Fibroblast of lung (primary cell): ENCODE measurements at places on chromosomes 6 and 20. TPM values are rescaled to one million over a fixed set of nuclear protein-coding genes. Genes with fewer than 3 reads are reported as not detected.

DNA sequence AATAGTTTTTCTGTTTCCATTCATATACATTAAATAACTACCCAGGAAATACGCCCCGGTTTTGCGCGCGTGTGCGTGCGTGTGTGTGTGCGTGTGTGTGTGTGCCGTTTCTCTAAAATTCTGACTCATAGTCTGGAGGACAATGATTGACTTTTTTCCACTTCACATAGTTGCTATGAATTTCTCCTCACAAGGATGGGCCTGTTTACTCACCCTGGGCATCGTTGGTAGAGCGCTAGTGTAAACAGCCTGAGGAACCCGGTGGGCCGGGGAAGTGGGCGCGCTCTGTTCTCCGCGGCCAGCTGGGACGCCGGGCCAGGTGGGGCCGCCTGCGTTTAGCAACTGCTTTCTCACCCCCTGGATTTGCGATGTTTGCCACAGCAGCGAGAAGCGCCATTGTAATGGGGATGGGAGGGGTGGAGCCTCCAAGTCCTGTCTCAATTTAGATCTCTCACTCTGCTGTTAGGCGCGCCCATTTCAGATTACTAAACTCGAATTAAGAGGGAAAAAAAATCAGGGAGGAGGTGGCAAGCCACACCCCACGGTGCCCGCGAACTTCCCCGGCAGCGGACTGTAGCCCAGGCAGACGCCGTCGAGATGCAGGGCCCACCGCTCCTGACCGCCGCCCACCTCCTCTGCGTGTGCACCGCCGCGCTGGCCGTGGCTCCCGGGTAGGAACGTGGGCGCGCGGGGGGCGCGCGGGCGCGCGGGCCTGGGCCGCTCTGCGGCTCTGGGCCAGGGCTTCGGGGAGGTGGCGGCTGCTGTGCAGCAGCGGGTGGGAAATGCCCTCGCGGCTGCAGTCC is at the start of gene CD109:
TSS of gene CD109 (plus strand) at position 585 of the 803 bp plus-strand sequence. CDS start at position 598, 13 bp downstream.
- H3K4me3 ChIP-seq: peak within 1 kb of the TSS; percentile 64
- H3K36me3 ChIP-seq: no peaks in the 10 kb centered on the region
- H3K27me3 ChIP-seq: no peaks in the 10 kb centered on the region
- DNase-seq: peak; percentile 77
- peaks cover 11% of the 10 kb centered on the region for H3K4me1 ChIP-seq

- no peak overlapping the region for H3K4me3 ChIP-seq
- no peaks in the 10 kb centered on the region for H3K4me1 ChIP-seq
- no peaks in the 10 kb centered on the region for H3K36me3 ChIP-seq
- no peaks in the 10 kb centered on the region for H3K27me3 ChIP-seq
- DNase-seq: no peak
Measured at GRCh38 chr20:6783752-6784151, 16.3 kb downstream of the BMP2 start.

Gene SASH1
- polyA plus RNA-seq: 23.7 and 44.6 TPM in 2 replicates

DNA sequence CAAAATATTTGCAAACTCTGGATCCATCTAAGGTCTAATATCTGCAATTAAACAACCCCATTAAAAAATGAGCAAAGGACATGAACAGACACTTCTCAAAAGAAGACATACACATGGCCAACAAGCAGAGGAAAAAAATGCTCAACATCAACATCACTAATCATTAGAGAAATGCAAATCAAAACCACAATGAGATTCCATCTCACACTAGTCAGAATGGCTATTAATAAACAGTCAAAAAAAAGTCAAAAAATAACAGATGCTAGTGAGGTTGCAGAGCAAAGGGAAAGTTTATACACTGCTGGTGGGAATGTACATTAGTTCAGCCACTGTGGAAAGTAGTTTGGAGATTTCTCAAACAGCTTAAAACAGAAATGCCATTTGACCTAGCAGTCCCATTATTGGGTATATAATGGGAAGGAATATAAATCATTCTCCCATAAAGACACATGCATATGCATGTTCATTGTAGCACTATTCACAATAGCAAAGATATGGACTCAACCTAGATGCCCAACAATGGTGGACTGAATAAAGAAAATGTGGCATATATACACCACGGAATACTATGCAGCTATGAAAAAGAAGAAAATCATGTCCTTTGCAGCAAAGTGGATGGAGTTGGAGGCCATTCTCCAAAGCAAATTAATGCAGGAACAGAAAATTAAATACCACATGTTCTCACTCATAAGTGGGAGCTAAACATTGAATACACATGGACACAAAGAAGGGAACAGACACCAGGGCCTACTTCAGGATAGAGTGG is 9.1 kb downstream of the ZNFX1 start:
- H3K4me1 ChIP-seq: peaks cover 7% of the 10 kb centered on the region
- H3K36me3 ChIP-seq: peaks cover 9% of the 10 kb centered on the region
- DNase-seq: peak; percentile 82
- no peaks in the 10 kb centered on the region for H3K27me3 ChIP-seq
- H3K4me3 ChIP-seq: peak overlapping the region; percentile 34

Gene ADGRF1
- not detected in 2 replicates for polyA plus RNA-seq

GRCh38 chr20:24987244-24987643 is 5.3 kb downstream of the APMAP start:
- no peaks in the 10 kb centered on the region for H3K4me1 ChIP-seq
- no peaks in the 10 kb centered on the region for H3K36me3 ChIP-seq
- H3K27me3 ChIP-seq: no peaks in the 10 kb centered on the region
- H3K4me3 ChIP-seq: no peak overlapping the region

DNA sequence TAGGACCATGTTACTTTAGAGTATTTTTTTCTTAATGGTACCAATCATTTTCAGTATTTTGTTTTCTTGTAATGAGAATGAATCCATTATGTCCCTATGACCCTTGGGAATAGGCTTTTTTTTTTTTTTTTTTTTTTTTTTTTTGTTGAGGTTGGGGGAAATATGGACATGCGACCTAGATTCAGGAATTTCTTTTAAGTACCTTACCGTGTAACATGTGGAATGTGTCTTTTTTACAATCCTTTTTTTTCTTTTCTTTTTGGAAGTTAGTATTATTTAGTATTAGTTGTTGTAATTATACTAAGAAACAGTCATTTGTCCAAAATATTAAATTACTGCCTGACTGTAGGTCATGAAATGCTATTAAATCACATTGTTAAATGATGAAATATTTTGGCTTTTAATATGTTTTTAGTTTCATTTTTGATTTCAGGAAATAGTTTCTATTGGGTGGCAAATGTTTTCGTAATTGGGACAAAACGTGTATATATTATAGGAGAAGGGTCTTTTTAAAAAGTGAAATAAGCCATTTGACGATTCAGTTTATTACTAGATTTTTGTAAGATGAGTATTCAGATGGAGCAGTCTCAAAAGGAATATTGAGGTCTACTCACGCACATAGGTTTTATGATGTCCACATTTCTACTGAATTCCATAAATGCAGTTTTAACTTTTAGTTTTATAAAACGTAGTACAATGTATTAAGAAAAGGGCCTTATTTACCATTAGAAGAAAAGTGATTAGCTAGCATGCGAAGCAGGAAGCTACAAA is 4.9 kb downstream of the ARID1B start:
- H3K27me3 ChIP-seq: no peaks in the 10 kb centered on the region
- peak overlapping the region; percentile 66 for H3K4me3 ChIP-seq
- no peaks in the 10 kb centered on the region for H3K36me3 ChIP-seq
- no peak for DNase-seq
- H3K4me1 ChIP-seq: peaks cover 6% of the 10 kb centered on the region
